ENCODE measurements at places on chromosomes 12 and 14.

DNA sequence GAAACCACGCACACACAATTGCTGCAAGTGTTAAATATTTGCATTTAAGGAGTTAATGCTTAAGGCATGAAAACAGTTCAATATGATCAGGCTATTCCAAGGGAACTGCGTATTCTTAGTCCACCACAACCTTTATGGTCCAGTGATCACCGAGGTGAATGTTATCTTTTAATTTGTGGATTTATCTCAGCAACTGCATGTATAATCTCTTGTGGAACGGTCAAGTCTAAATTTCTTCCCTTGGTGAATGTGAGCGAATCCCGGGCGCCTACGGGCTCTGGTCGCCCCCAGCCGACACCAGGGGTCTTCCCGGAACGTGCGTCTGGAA lies 999 bp upstream of the AK7 start:
- no peak for DNase-seq

DNA sequence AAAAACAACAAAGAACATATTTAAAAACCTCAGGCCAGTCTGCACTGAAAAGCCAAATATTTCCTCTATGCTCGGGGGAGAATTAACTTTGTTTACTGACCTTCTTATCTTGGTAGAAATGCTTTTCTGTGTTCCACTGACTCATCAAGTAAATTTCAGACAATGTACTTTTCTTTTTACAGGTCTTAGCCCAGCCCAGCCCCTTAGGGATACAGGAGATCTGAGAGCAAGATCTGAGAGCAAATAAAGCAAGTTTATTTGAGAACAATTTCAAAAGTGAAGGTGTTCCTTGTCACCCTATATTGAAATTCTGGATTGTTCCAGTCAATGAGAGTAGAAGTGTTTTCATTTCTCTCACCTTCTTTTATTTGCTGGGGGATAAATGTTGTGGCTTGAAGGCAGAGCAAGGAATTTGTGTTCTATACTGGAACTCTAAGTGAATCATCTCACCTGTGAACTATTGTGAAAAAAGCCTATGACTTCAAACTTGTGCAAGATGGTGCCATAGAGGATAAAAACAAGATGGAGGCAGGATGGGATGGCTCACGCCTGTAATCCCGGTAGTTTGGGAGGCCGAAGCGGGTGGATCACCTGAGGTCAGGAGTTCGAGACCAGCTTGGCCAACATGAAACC lies 7.9 kb upstream of the GPRC5A start:
- DNase-seq: no peak

DNA sequence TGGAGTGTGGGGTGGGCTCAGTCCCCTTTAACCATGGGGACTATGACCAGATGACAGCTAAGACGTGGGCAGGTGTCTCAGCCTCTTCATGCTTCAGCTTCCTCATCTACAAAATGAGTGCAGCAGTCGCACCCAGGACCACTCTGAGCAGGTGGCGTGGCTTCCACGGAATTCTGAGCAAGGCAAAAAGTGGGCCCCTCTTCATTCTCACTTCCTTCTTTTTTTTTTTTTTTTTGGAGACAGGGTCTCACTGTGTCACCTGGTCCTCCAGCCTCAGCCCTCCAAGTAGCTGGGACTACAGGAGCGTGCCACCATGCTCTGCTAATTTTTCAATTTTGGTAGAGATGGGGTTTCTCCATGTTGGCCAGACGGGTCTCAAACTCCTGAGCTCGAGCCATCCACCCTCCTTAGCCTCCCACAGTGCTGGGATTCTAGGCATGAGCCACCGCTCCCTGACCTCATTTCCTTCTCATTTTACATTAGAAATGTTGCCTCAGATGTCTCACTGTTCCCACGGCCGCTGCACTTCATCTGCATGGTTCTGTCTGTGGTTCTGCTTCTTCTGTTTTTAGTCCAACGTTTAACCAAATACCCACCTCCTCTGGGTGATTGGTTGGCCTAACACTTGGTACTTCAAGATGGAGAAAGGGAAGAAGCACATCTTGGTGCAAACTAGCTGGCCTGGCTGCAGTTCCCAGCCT lies 41.3 kb upstream of the BCL7A start:
- DNase-seq: no peak

GRCh38 chr12:92593734-92594402 lies 108.9 kb upstream of the PLEKHG7 start:
- DNase-seq: peak; percentile 80

DNA sequence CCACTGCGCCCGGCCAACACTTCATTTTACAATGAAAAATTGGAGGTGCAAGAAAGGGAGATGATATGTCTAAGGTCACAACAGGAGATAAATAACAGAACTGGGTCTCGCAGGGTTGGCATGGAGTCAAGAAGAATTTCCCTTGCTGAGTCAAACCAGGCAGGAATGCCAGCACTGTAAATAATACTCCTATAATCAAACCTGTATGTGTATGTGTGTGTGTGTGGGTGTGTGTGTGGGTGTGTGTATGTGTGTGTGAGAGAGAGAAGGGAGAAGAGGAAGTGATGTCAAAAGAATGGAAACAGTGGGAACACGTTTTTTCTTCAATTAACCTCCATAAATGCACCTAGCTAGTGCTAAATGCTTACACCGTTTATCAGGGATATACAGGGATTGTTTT lies 70.4 kb downstream of the TMEM116 start:
- no peak for DNase-seq

DNA sequence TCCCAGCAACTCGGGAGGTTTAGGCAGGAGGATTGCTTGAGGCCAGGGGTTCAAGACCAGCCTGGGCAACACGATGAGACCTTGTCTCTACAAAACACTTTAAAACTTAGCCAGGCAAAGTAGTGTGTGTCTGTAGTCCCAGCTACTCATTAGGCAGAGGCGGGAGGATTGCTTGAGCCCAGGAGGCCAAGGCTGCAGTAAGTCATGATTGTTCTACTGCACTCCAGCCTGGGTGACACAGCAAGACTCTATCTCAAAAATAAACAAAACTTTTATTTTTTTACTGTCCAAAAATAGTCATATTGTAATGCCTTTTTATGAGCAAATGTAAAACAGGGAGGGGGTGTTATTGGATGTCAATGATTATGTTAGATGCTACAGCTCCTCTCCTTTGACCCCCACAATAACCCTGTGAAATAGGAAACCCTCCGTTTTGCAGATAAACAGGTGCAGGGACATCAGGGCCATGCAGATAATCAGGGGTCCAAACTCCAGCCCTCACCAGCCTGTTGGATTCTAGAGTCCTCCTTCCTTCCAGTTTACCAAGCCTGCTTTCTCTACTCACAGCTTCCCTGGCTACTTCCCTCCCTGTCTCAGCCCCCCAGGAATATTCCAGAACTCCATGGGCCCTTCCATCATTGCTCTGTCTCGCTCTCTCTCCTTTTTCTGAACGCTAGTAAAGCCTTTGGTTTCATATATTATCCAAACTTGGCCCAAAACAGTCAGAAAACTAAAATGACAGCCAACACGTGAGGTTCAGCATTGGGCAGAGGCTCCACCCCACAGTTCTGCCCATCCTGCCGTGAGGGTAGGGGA lies 5.9 kb upstream of the FBLN5 start:
- DNase-seq: no peak
